Activated T-helper 1 cell treated with anti-CD3 and anti-CD28 coated beads, Interleukin-2, amount 50 U/mL, for 16 hours (primary cell): ENCODE measurements at places on chromosomes 1 and 21.

DNA sequence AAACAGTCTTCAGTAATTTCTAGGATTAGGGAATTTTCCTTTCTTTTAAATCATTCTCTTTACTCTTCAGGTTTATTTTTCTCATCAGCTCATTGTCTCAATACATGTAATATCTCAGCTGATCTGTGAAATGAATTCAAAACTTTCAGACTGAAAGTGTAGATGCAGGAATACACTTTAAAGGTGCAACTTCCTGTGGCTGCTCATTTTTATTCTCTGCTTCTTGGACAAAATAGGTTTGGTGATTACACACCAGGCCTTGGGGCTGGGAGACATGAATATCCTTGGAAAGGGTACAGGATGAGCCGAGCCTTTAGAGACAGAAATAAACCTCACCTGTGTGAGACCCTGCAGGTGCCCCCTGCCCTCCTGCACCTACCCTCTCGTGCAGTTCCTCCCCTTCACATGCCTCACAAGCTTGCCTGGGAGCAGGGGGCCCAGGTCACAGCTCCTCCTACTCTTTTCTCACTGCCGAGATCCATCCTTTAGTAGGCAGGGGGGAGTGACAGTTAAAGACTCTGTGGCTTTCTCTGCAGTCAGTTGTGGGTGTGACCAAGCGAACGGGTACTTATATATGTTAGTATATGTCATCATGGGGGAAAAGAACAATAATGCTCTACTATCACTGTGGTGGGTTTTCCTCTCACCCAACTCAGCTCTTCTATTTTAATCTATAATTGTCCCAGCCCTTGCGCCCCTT lies 23.6 kb downstream of the XCL2 start:
- DNase-seq: no peak

DNA sequence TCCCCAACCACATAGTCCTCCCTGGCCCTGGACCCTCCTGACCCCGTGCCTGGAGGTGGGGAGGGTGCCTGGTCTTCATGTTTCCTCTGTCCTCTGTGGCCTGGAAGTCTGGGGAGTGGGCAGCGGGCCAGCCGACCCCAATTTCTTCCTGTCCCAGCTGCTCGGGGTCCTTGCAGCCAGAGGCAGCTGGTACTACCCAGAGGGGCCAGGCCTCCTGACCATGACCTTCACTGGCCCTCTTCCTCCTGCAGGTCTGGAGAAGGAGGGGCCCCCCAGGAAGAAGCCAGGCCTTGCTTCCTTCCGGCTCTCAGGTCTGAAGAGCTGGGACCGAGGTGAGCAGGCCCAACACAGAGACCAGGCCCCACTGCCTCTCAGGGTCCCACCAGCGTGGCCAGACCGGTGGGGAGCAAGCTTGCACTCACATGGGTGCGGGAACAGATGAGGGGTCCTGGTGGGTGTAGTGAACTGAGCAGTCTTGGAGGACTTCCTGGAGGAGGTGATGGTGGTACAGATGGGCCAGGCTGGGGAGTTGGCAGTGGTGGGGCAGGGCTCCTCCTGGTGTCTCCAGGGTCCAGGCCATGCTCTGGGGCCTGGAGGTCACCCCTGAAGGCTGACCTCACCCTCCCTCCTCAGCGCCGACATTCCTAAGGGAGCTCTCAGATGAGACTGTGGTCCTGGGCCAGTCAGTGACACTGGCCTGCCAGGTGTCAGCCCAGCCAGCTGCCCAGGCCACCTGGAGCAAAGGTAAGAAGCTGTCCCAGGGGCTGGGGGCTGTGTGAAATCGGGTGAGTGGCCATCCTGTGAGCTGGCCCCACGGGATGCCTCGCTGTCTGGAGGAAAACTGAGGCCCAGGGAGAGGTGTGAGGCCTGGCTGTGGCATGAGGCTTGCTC lies 32.7 kb downstream of the TRIM11 start:
- DNase-seq: no peak

DNA sequence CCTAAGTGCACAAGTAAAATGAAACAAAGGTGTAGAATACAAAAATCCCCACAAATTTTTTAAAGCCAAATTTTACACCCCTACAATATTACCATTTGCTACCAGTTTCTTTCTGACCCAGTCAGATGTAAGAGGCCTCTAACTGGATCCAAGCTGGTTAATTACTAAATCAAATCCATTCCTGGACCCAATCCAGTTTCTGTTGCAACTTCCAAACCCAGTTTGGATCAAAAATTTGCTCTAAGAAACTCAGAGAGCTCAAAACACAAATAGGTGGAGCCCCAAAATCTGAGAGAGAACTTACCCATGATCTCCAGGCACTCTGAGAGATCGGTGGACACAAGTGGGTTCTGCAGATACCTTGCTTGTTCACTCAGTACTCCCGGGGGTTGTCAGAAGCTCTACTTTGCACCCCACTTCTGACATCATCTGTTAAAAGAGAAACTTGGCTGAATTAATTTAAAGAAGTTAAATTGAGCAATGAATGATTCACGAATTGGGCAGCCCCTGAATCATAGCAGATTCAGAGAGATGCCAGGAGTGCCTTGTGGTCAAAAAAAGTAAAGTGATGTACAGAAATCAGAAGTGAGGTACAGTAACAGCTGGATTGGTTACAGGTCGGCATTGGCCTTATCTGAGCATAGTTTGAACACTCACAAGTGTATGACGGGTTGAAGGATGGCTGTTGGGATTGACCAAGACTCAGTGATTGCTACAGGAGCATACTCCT lies 448.0 kb downstream of the KCNT2 start:
- DNase-seq: no peak

DNA sequence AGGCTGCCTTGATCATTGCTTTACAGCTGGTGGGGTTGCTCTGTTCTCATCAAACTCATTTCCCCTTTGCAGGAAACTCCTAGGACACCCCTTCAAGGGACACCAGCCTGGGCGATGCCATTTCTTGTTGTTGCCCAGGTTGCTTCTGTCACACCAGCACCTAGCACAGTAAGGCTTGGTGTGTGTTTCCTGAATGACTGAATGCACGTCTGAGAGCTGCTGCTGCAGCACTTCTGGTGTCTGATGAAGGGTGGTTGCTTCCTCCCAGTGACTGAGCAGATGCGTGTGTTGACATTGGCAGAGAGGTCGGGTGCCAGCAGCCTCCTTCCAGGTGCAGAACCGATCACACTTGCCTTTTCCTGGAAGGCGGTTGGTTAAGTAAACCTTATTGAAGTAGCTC lies 477.4 kb downstream of the CAMTA1 start:
- no peak for DNase-seq

DNA sequence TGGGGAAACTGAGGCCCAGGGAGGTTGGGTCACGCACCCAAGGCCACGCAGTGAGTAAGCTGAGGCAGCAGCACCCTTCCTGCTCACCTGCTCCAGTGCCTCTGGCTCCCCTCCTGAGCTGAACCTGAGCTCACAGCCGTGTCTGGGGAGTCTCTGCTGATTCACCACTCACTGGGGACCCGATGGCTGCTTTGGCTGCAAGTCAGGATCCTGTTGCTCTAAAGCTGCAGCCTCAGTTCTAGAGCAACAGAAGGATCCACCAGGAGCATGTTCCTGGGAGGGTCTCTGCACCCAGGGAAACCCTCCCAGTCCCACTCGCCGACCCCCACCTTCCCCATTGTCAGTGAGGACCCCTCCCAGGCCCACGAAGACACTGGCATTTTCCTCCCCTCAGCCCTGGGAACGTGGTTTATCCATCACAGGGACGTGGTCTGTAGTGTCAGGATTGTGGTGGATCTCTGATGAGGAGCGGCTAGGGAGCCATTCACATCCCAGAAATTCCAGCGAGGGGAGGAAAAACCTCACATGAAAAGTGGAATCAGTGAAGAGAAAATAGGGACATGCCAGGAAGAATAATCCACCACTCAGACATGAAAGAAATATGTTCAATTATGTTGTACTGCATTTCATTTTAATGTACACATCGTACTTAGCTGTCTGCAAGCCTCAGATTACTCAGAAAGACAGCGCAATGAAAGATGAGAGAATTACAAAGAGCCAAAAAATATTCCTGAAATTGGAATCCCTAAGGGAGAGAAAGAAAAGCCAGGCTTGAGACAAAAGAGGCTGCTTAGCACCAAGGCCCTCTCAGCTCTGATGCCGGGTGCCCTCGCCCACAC lies 447.2 kb downstream of the MATN1 start:
- no peak for DNase-seq

DNA sequence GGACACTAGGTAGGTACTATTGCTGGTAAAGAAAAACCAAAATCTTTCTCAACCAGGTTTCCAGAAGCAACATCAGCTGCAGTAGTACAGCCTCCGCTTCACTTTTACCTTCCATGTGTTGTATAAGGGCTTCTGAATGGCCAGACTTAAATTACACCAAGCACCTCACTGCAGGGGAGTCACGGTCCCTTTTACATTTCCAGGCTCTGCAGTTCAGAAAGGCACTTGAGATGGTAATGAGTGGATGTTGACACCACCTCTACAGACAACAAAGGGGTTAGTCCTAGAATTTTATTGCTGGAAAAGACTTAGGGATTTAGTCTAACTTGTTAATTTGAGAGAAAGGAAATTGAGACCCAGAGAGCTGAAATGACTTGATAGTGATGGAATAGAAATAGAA lies 12.0 kb upstream of the DUSP12 start:
- no peak for DNase-seq

DNA sequence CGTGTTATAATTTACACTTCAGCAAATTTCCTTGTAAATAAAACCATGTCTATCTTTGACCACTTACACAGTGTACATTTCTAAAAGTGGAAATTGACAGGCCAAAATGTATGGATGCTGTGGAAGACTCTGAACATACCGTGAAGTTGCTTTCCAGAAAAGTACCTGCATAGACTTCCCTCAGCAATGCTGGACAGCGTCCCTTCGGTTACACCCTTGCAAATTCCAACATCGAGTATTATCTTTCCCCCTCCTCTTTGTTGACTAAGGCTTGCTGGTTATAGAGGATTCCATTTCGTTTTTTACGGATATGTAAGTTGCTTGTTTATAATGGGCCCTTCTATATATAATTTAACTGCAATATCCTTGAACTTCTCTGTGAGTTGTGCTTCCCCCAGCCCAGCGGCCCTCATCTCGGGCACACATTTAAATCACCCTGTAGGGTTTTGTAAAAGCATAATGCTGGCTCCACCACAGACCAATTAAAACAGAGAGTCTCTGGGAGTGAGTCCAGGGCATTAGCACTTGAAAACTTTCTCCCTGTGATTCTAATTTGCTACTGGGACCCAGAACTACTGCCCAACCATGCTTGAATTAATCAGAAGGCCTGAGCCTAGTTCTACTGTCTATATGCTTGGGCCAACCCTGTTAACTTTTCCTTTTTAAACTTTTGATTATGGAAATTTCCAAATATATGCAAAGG lies 230.3 kb downstream of the GRIK3 start:
- DNase-seq: no peak

DNA sequence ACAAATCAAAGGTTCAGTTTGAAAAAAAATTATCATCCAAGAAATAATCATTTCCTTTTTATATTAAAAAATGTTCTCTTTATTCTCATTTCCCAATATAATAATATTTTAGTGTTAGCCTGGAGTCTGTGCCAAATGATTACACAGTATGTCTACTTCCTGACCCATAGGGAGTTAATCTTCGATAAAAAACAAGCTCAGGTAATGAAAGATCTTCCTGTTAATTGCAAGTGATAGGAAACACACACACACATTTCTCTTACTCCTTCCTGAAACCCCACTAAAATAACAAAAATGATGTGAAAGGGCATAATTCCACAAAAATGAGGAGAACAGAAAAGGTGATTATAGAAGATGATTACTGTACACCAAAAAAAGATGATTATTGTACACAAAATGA lies 123.5 kb upstream of the CXADR start:
- no peak for DNase-seq

DNA sequence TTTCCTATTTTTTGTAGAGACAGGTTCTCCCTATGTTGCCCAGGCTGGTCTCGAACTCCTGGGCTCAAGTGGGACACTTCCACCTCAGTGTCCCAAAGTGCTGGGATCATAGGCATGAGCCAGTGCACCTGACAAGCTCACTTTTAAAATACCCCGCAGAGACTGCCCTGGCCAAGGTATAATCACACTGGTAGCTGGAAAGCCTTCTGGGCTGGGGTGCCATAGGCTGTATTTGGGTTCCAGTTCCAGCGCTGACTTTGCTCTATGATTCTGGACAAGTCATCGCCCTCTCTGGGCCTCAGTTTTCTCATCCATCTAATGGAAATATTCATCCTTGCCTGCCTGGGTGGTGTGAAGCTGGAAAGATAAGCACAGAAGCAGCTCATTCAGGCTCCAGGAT lies 10.4 kb downstream of the LDLRAD1 start:
- no peak for DNase-seq

- DNase-seq: no peak
Observed at GRCh38 chr1:10188133-10188650, 22.2 kb upstream of the KIF1B start.

- DNase-seq: no peak
Observed at GRCh38 chr21:43266534-43266933, 97.7 kb downstream of the CRYAA start.

DNA sequence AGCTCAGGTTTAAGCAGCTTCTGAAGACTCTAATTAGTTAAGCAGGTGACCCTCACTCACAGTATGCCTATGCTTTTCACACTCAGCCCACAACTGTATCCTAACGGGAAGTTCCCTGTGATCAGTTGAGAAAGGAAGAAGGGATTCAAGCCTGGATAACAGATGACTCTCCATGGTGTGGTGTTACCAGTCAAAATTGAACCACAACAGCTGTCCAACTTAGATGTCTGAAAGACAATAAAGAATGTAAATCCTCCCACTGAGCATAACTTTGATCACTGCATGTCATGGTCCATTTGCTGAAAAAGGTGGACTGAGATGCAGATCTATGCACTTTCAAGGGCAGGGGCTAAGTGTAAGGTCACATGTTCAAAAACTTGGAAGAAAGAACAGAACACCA lies 32.3 kb upstream of the DIPK1A start:
- DNase-seq: no peak

DNA sequence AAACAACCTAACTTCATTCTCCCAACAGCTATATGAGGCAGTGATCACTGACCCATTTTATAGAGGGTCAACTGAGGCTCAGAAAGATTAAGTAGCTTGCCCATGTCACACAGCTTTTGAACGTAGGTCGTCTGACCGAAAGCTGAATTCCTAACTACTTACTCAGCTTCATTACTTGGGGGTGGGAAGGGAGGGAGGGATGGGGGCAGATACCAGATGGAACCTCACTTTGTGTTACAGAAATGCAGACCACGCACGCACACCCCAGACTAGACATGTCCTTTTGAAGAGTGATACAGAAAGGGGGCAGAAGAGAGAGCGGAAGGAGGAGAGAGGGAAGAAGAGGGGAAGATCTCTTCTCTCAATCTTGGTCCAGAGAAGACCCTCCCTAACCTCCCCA lies 2.3 kb downstream of the ADGRB2 start:
- DNase-seq: no peak

GRCh38 chr1:216892581-216893160 lies 169.4 kb upstream of the ESRRG start:
- DNase-seq: no peak

DNA sequence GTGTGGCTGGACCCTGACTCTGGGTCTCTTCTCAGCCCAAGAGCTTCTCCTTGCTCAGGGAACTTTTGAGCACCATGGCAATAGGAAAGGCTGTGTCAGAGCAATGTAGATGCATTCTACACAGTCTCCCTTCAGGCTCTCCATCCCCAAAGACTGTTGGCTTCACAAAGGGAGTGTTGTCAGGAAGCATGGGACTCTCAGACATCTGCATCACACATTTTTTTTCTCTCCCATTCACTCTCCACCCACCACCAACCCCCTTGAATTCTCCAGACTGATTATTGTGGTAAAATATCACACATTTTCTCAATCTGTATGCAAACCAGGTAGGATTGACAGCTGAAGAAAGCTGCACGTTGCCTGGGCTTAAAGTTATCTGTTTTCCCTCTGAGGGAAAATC lies 105.4 kb upstream of the WARS2 start:
- DNase-seq: no peak
